GM13977 (cell line): ENCODE measurements at places on chromosomes 6 and 20.

- peak; percentile 59 for DNase-seq
Observed at GRCh38 chr6:35139924-35140638, 1.1 kb downstream of the TCP11 start.

DNA sequence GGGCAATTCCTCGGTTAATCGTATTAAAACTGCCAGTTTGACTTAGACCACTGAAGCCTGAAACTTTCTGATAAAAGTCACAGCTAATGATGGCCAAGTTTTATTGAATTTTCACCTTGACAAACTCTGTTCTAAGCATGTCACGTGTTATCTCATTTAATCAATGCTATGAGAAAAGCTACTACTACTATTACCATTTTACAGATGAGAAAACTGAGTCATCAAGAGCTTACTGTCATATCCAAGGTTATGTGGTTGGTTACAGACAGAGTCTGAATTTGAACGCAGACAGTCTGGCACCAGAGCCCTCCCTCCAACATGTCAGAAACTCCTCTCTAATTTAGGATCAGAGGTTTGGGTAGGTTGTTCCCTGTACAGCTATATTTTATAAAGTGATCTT, 4.3 kb downstream of the FAXC start:
- no peak for DNase-seq

GRCh38 chr20:23391707-23392310, 29.5 kb downstream of the NAPB start:
- no peak for DNase-seq

GRCh38 chr20:49631061-49631716, 63.3 kb upstream of the PTGIS start:
- no peak for DNase-seq

DNA sequence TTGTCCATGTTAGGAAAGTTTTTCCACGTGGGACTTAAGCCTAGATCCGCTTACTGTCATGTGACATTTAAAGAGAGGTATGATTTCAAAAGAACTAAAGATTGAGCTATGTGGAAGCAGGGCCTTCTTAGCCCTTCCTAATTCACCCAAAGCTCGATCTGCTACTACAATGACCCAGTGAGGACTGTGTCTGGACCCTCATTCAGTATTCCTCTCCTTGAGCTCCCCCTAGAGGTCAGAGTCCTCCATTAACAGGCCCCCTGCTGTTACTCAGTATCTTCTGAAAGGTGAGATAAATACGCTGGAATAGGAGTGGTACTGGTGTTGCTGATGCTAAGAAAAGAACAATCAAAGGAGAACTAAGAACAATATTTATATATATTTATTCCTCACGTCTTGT, 414.0 kb downstream of the GJA1 start:
- peak; percentile 30 for DNase-seq

GRCh38 chr6:157270916-157271315, 52.4 kb downstream of the TMEM242 start:
- no peak for DNase-seq

DNA sequence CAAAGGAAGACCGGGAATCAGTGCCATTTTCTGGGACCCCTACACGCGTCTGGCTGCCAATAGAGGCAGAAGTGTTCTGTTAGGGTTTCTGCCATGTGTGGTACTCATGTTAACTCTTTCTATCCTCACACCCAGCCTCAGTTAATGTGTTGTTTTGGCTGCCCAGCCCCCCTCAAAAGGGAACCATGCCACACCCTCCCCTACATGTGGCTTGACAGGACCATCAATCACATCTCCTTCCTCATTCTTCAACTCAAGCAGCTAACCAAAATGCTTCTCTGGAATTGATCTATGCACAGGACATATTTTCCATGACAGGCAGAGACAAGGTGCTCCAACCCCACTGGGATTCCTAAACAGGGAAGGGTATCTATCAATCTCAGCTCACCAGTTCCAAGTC, 22.0 kb downstream of the AHCY start:
- DNase-seq: no peak

GRCh38 chr6:144416244-144416643, 131.1 kb downstream of the UTRN start:
- no peak for DNase-seq

- no peak for DNase-seq
Observed at GRCh38 chr6:72588155-72588554, 33.7 kb upstream of the KCNQ5 start.

DNA sequence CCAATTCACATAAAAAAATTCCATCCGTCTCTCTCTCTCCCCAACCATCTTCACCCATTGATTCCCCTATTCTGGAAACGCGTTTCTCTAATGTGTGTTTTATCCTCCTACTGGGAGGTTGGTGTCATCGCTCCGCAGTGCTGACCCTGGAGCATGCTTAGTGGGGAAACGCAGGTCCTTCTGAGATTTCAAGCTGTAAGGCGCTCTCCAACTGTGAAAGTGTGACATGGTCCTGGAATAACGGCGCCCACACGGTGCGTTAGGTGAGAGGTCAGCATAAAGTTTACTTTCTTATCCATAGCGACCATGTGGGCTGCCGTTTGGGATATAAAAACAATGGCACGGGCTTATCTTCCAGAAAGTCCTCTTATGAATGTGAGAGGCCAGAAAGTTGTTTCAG, 123.9 kb downstream of the WDR27 start:
- DNase-seq: no peak

DNA sequence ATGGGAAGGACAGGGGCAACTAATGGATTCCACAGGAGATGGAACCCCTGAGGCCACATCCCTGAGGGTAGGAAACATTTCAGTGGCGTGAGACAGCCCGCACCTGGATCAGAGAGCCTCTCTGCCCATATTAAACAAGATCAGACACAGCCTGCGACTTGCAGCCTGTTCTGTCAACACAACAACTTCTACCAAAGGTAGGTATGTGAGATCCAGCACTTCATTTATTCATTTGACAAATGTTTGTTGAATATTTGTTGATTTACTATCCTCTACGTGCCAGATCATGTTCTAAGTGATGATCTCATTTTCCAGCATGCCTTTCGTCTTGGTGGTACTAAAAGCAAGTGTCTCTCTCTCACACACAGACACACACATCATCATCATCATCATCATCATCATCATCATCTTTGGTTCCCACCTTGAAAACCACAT, 43.2 kb upstream of the NT5E start:
- DNase-seq: no peak

GRCh38 chr6:73528897-73529296, 8.1 kb upstream of the EEF1A1 start:
- DNase-seq: no peak

DNA sequence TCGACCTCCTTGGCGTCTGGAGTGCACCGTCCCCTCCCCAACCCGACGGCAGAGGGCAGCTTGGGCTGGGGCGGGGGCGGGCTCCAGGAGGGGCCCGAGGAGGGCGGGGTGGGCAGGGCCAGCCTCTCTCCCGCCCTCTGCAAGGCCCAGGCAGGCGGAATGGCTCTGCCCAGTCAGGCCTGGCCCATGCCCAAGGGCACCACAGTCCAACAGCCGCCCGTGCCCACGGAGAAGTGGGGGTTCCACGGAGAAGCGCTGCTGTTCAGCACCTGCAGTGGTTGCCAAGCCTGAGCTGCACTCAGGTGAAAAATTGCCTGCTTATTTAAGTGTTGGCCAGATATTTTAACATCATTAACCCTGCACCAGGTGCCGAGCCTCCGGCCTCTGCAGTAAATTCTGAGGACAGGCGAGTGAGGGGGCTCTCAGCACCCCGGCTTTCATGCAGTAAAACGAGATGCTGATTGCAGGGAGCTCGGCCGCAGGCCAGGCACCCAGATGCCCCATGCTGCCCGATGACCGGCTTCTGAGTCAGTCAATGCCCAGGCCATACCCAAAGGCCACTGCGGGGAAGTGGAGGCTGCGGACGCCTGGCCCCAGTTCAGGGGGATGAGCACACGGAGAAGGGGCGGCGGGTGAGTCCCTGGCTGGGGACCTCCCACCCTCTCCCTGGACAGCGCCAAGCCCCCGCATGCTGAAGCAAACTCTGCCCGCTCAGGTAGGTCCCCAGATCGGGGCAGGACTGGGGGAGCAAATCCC, at the start of gene SRMS:
TSS of gene SRMS (minus strand) at position 25 of the 756 bp plus-strand sequence. CDS start 286 bp downstream, outside the sequence.
- DNase-seq: no peak

DNA sequence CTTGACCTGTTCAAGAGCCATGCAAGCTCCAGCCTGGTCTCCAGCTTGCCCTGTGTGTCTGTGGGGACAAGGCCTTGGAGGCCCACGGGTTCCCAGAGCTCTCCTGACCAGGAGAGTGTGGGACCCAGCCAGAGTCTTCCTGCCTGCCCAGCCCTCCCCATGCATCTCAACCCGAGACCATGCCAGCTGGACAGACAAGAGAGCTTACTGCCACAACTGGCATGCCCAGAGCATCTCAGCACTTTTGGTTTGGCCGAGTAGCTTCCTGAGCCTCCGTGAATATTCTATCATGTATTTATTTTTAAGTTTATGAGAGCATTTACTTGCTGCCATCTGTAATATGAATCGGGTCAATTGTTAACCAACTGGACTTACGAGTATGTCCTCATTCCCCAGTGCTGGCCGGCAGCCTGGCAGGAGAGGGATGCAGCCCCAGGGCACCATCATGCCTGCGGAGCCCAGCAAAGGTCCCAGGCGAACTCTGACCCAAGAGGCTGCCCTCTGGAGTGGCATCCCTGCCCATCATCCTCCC, 14.9 kb downstream of the IP6K3 start:
- DNase-seq: no peak

DNA sequence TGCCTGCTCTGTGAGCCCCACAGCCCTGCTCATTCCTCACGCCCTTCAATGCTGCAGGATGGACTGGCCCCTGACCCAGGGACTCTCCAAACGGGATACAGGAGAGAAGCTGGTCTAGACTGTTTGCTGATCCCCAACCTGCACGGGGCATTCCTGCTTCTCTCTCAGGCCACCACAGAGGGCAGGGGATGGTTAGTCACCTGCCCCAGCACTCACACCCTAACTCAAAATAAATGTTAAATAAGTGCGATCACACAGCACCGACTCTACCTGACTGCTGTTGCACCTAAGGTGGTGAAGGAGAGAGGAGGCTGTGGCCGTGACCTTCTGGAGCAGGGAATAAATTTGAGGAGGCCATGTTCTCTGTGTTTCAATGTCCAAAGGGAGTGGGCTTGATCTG, 39.9 kb upstream of the TGM6 start:
- no peak for DNase-seq

DNA sequence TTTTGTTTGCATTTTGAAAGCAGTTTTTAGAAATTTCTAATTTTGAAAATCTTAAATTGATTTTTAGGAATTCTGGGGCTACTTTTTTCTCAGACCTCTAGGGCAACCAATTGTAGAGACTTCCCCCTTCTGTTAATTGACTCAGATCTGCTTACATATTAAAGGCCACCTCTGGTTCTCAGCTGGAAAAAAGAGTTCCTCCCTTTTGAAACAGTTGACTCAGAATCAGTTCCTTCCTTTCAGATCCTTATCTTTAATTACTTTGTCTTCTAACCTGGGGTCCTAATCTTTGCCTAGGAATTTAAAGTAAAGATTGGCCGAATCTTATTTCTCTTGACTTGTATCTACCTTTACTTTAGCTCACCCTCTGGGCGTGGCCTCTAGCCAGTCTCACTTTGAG, 146.8 kb downstream of the LAMA2 start:
- no peak for DNase-seq

DNA sequence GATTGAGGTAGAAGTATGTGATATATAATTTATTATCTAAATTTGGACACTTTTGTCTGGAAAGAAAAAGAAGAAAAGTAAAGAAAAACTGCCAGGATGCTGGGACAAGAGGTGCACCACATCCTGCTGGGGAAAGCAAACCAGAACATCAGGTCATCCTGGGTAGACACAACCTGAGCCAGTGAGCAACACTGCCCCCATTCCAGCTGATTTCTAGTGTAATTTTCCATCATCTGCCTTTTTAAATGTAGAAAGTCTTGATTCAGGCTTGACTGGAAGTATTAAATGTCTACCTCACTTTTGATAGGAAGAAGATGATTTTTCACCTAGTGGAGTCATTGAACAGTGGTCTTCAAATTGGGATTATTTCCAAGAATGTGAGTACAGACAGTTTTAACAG, 1164.5 kb upstream of the CITED2 start:
- DNase-seq: no peak

DNA sequence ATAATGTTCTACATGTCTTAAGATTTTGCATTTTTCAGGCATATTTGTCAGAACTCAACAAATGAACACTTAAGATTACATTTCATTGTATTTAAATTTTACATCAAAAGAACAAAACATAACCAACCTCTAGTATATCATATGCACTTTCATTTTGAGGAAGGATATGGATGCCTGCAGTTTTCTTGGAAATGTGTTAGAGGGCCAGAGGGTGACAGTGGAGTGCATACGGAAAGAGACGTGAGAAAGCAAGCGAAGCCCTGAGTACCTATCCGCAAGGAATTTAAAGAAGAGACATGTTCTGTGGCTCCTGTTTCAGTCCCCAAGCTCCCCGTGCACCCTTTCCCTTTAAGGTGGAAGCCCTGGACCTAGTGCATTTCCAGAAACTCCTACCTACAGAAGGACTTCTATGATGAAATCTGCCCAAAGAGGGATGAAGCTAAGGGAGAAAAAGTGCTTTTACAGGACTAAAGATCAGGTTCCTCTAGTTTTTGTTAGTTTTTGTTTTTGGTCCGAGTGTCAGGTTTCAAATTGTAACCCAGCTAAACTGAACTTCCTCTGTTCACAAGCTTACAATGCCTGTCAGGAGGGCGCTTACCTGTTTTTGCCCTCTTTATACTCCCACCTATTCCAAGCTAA, 38.8 kb downstream of the EZR start:
- DNase-seq: no peak

DNA sequence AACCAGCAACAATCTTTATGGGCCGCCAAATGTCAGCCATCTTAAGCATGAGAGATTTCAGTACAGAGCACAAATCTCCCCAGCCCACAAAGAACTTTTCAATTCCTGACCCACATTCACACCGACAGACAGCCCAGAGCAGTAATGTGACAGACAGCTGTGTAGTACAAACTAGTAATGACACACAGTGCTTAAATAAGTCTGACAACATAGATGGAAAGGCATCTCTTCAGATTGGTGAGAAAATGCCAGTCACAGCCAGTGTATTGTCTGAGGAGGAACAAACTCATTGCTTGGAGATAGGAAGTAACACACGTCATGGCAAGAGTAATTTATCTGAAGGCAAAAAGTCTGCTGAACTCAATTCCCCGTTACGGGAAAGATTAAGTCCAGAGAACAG, 36.0 kb downstream of the KIZ start:
- no peak for DNase-seq

DNA sequence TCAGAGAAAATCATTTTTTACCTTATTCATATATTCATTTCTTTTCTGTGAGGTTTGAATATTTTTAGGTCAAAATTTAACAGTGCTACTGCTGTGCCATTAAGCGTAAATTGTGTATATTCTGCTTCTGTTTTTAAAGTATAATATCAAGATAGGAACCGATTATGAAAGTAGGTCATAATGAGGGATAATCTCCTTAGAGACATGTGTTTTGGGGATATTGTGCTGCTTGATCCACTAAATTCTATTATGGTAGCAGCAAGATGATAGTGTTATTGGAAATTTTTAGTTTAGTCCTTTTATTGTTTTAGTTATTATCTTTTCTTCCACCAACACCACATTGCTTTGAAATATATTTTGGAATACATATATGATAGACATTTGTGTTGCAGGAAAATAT, 244.0 kb downstream of the RIMS1 start:
- DNase-seq: no peak

- DNase-seq: no peak
Observed at GRCh38 chr20:63900413-63900812, 5.5 kb downstream of the DNAJC5 start.

GRCh38 chr6:43710576-43710975, 23.0 kb upstream of the MRPS18A start:
- DNase-seq: no peak
